ENCODE measurements at places on chromosomes 12 and 14. TPM values are rescaled to one million over a fixed set of nuclear protein-coding genes. Genes with fewer than 3 reads are reported as not detected.

Gene BCL2L14
- polyA plus RNA-seq, result 1.3 TPM

Gene CAPZA3
- polyA plus RNA-seq, result 0.16 TPM

Gene KCNC2
- polyA plus RNA-seq, result 0.55 TPM

Gene STON2
- polyA plus RNA-seq, result 68.3 TPM

Gene LRP10
- polyA plus RNA-seq, result 79.1 TPM

Gene USP44
- polyA plus RNA-seq, result 1.4 TPM

Gene ACRBP
- polyA plus RNA-seq, result 7.7 TPM

Gene KRT80
- polyA plus RNA-seq, result 0.70 TPM

Gene KRT79
- polyA plus RNA-seq, result not detected

Gene GAPDH
- polyA plus RNA-seq, result 2,127 TPM

Gene FSCB
- not detected for polyA plus RNA-seq

Gene KRT72
- not detected for polyA plus RNA-seq

Gene WNT1
- polyA plus RNA-seq, result not detected

Gene MYF6
- 0.20 TPM for polyA plus RNA-seq

Gene SYNE3
- 2.0 TPM for polyA plus RNA-seq

Gene PIANP
- polyA plus RNA-seq, result 12.8 TPM

Gene PYGL
- polyA plus RNA-seq, result 18.1 TPM

Gene PLA2G1B
- polyA plus RNA-seq, result 0.84 TPM

Gene GPRC5A
- polyA plus RNA-seq, result 12.4 TPM

Gene CARMIL3
- polyA plus RNA-seq, result 2.2 TPM

Gene MMP19
- polyA plus RNA-seq, result 0.77 TPM

Gene CMA1
- not detected for polyA plus RNA-seq

Gene PSMB11
- not detected for polyA plus RNA-seq

Data from renal pelvis (tissue), 12 donors.